ENCODE measurements at places on chromosomes 5 and 9. TPM values are rescaled to one million over a fixed set of nuclear protein-coding genes. Genes with fewer than 3 reads are reported as not detected.

The OTP gene
- total RNA-seq, result not detected

The PDCD1LG2 gene
- total RNA-seq, result 2.6 TPM

The TNFSF15 gene
- 0.55 TPM for total RNA-seq

The ENTPD8 gene
- not detected for total RNA-seq

The POU5F2 gene
- total RNA-seq, result 0.55 TPM

The ZFP37 gene
- total RNA-seq, result 2.3 TPM

The PCDHGA12 gene
- 9.1 TPM for total RNA-seq

The OTULINL gene
- total RNA-seq, result 0.09 TPM

The SPAAR gene
- 0.18 TPM for total RNA-seq

The CCDC183 gene
- total RNA-seq, result 0.28 TPM

The CDK9 gene
- 35.1 TPM for total RNA-seq

Data from smooth muscle cell of bladder (primary cell).